ENCODE measurements at places on chromosomes 11 and 22. TPM values are rescaled to one million over a fixed set of nuclear protein-coding genes. Genes with fewer than 3 reads are reported as not detected.

Gene PANX3
- total RNA-seq, result not detected

DNA sequence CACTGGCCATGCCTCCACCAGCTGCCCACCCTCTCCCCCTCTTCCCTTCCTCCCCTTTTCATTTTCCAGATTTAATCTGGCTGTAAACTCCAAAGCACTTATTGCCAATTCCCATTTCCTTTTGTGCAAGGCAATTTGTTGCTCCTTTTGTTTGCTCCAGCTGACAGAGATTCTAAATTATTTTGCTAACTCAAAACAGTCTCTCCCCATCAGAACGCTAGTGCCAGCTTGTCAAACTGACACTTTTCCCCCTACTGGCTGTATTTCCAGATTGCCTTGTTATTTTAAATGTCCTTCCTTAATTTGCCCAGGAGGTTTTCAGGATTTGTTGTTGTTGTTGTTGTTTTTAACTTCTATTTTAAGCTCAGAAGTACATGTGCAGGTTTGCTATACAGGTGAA is 57.0 kb upstream of the PAK1 start:
- DNase-seq, result no peak

Gene CCDC188
- 0.30 TPM for total RNA-seq

DNA sequence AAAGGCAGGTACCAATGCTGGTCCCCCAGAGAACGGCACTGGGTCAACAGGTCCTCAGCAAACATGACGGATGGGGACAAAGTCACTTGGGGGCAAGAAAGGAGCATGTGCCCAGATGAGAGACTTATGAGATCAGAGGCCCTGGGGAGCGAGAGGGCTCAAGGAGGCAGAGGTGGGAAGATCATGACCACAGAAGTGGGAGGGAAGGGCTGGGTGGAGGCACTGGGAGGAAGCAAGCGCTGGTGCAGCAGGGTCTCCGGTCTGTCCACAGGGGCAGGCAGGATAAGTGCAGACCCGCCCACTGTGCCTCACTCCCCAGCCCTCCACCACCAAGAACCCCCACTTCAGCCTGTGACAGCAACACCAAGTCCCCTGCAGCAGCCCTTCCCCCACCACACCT is 10.9 kb downstream of the ELFN2 start:
- no peak for DNase-seq

Gene PANX2
- 0.43 TPM for total RNA-seq

Gene TSPAN18
- 99.7 TPM for total RNA-seq

Gene DNAJB7
- not detected for total RNA-seq

Data from Right ventricle myocardium superior (tissue), 1 donor.